PC-3 (cell line): ENCODE measurements at places on chromosomes 2 and 18.

GRCh38 chr18:63787673-63788072 is 12.5 kb downstream of the SERPINB7 start:
- DNase-seq = peak; percentile 85

- DNase-seq = no peak
These were observed 144.1 kb downstream of the CD8B2 start for GRCh38 chr2:106631281-106631680.

- DNase-seq = no peak
These were observed 77.6 kb upstream of the ZNF516 start for GRCh38 chr18:76572518-76573247.

GRCh38 chr2:5041501-5041900 is 650.7 kb upstream of the SOX11 start:
- no peak for DNase-seq

DNA sequence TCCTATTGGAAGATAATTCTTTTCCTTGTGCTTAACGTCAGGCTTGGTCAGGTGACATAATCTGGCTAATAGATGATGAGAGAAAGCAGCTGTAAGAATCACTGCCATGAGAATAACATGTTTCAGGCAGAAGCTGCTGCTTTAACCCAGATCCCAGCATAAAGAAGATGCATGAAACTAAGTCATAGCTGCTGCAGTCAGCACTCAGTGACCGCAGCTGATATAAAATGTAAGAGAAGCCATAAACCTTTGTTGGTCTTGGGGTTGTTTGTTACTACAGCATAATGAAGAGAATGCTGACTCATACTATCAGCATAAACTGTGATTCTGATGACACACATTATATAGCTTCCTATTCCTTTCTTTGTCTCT is 274.3 kb upstream of the TRIB2 start:
- DNase-seq = peak; percentile 53

GRCh38 chr2:28629910-28630309 is 121.7 kb upstream of the PPP1CB start:
- DNase-seq = no peak

DNA sequence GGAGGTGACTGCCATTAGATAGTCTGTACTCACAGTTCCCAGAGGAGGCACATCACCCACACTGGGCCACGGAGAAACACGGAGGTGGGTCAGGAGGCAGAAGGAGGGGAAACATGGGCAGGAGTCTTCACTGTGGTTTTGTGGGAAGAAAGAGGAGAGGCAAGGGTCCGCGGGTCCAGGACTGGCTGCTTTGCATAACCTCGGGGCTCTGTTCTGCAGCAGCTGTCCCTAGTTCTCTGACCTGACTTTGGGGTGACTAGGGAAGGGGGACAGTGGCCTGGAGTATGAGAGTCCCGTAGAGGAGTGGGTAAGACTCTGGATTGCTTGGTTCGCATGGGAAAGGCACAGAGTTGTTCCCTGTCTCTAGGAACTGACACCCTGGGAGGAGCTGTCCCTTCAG is 238.3 kb upstream of the RAB6C start:
- no peak for DNase-seq

DNA sequence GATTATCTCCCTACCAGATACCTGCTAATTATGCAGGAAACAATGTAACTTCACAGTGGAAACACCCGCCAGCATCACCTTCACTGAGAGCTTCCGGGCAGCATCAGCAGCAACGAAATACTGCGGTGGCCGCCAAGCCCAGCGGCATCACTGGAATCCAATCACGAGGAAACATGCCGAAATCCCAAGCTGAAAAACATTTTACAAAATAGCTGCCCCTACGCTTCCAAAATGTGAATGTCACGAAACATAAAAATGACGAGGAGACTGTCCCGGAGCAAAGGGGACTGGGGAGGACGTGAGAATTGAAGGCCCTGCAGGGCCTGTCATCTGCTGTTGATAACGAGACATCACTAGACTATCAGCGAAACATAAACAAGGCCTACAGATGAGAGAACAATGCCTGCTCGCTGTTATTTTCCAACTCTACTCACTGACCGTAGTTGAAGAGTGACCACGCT is 82.6 kb downstream of the HDAC4 start:
- DNase-seq = no peak

DNA sequence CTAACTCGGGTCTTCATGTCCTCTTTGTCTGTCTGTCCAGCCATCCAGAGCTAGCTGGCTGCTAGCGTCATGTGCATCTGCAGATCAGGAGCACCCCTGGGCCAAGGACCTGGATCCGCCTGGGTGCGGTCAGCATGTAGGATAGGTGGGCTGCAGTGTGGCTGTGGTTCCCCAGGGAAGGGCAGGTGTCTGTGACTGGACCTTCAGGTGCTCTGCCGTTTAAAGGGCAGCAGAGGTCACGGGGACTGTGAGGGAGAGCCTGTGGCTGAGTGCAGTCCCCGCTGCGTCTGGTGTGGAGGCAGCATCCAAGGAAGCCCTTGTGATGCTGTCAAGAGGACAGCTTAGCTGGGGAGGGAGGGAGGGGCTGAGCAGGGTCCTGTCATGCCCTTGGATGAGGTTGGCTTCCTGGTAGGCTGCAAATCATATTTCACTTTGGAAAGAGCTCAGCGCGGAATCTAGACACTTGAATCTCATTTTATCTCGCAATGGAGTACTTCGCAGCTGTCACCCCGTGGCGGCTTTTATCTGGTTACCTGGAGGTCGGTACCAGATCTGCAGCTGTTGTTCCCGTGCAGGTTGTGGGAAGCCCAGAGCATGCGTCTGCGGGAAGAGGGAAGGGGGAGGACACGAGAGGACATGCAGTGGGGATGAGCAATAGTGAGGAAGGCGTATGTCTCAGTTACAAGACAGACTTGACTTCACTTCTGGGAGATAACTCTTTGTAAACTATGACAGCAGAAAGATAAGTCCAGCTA is 5.9 kb upstream of the RALB start:
- no peak for DNase-seq

GRCh38 chr2:230865307-230865765 is 594 bp downstream of the ITM2C start:
- no peak for DNase-seq
